ENCODE measurements at places on chromosomes 2 and 18. TPM values are rescaled to one million over a fixed set of nuclear protein-coding genes. Genes with fewer than 3 reads are reported as not detected.

DNA sequence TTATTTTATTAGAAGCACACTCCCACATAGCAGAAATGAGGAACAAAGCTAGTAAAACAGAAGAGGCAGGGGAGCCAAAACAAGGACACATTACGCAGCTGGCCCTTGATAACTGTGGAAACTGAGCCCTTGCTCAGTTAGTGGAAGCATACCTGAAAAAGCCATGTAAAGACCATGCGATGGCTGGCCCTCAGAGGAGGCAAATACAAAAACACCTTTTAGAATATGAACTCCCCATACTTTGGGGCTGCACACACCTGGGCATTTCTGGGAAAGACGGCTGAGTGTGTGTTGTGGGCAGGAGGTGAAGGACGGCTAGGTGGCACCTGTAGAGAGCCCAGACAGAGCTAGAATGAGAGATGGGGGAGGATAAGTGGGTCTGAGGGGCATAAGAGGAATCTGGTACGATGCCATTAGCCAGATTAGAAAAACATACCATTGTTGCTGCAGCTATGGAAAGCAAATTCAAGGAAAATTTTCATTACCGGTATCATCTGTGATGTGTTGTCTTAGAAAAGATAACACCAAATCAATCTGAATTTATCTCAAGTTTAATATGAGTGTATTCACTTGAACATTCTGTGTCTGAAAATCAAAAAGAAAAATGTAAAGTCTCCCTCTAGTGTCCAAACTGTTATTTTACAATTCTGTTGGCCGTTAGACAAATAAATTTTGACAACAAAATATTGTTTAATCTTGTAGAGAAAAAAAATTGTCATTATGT lies 45.2 kb upstream of the SULT1C3 start:
- DNase-seq: no peak

Gene CPLX4
- total RNA-seq: not detected

Gene TNFRSF11A
- total RNA-seq: 11.1 TPM

Gene CCDC74A
- 6.2 TPM for total RNA-seq

- DNase-seq: no peak
These were observed 69.9 kb upstream of the MMADHC start for GRCh38 chr2:149657401-149658040.
